Femur (tissue), 1 donor: ENCODE measurements at places on chromosomes 6 and 20.

DNA sequence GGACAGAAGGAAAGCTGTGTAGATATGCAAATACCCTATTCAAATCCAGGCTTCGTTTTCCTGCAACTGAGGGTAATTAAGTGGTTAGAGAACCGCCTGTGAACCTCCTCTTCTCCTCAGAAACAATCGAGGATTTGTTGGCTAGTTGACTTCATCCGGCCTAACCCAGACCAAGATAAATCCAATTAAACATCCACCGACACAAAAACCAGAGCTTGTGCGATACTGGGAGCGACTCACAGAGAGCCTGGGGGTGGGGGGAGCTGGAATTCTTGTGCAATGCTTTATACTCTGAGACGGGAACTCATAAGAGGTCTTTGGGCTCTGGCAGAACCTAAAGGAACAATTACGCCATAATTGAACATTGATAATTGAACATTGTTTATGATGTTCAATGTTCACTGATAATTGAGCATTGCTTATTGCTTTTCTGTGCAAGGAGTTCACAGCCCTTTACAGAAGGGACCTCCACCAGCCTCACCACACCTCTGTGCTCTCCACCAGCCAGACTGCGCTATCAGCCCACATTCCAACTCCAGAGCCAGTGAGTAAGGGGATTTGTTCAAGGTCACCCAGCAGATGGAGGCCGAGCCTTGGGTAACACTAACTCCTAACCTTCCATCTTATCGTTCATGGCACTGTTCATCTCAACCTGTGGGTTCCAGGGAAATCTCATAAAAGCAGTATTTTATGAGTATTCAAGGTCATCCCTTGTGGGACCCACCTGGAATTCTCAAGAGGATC lies 429.6 kb upstream of the JARID2 start:
- DNase-seq: no peak

DNA sequence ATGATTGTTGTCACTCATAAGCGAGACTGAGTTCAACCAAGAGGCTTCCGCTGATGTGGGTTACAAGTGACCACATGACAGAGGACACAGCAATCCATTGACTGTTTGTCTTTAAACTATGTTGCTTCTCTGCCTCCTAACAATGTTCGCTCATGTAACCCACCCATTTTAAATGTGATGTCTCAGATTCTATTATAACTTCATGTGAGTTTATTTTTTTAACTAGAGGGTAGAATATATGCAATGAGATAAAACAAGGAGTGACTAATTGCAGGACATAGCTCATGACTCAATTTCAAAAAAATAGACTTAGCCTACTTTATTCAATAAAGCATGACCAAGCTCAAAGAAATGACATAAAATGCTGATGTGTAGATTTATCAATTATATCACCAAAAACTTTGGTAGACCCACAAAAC lies 119.2 kb upstream of the SASH1 start:
- no peak for DNase-seq

- DNase-seq: no peak
These were observed 59.2 kb upstream of the CSE1L start for GRCh38 chr20:48986899-48987298.

DNA sequence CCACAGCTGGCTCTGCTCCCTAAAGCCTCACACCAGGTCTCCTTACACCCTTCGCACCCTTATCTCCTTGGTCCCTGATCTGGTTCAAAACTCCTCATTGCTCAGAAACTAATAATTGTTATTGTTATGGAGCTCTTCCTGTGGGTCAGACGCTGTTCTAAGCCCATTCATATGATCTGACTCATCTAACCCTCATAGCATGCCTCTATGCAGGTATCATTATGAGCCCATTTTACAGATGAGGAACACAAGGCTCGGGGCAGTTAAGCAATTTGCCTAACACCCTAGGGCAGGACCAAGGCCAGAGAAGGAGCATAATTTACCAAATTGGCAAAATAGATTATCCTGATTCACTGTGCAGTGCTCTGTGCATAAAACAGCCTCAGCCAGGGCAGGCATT lies 51.8 kb upstream of the CCDC167 start:
- DNase-seq: no peak

DNA sequence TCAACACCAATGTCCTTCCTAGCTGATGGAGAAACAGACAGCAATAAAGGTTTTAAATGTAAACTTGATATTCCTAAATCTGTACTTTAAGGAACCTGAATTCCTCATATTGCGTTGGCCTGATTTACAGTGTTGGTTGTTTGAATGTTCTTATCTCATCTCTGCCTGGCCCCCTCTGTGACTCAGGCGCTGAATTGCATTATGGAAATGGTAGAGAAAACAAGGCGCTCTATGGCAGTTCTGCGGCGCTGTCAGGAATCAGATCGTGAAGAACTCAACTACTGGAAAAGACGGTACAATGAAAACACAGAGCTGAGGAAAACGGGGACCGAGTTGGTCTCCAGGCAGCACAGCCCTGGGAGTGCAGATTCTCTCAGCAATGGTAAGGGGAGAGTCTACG lies 32.6 kb upstream of the C20orf144 start:
- DNase-seq: no peak

DNA sequence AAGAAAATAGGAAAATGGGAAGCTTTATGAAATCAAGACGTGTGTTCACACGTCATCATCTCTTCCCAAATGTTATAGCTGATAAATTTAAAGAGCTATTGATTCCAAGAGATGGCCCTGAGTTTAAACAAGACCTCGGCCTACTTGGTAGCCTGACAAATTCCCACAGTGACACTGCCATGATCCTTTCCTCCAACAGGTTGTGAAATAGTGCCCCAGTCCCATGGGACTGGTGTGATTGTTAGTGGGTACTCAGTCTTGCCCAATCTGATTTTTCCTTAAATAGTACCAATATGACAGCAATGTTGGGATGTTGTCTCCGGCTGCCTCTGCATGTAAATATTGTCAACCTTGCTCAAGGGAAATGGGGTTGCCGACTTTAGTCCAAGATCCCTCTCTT lies 34.5 kb downstream of the RIOK1 start:
- DNase-seq: no peak
